Panc1 (cell line): ENCODE measurements at places on chromosomes 2 and 18. TPM values are rescaled to one million over a fixed set of nuclear protein-coding genes. Genes with fewer than 3 reads are reported as not detected.
A peak's percentile ranks its signal among the peaks of the same experiment; 100 is the strongest.

- no peak for DNase-seq
Measured at GRCh38 chr2:195299600-195299999, 357.4 kb upstream of the SLC39A10 start.

DNA sequence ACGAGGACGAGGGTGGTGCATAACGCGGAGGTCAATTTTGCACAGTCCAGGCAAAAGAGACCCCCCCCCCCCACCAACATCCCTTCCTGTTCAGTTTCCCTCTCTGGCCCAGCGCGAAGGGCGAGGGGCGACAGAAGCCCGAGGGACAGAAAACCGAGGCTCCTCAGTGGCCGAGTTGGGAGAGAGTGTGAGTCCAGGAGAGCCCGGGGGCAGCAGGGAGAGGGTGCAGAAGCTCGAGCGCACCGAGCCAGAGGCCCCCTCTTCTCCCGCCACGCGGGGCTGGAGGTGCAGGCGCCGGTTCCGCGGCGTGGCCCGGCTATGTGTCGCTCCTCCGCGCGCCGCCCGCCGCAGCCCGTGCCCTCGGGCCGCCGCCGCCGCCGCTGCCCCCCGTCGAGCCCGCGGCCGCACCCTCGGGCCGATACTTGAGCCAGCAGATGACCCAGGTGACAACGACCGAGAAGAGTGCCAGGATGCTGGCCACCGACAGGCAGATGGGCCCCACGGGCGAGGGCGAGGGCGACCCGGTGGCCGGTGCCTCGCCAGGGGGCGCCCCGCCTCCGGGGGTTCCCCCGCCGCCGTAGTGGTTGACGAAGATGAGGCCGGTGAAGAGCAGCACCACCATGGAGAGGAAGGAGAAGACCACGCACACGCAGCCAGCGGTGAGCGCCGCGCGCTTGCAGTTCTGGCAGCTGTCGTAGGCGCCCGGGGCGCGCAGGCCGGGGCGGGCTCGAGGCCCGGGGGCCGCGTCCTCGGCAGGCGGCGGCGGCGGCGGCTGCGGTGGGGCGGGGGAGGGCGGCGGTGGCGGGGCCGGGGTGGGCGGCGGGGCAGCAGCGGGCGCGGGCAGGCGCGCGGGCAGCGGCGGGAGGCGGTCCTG is 20.2 kb upstream of the PAX3 start:
- DNase-seq = no peak

GRCh38 chr2:227864161-227864756 is 7.2 kb upstream of the DAW1 start:
- no peak for DNase-seq

GRCh38 chr2:68756178-68756577 is 21.6 kb downstream of the ARHGAP25 start:
- DNase-seq = no peak

GRCh38 chr2:127884436-127884835 is 1.3 kb downstream of the AMMECR1L start:
- no peak for DNase-seq

DNA sequence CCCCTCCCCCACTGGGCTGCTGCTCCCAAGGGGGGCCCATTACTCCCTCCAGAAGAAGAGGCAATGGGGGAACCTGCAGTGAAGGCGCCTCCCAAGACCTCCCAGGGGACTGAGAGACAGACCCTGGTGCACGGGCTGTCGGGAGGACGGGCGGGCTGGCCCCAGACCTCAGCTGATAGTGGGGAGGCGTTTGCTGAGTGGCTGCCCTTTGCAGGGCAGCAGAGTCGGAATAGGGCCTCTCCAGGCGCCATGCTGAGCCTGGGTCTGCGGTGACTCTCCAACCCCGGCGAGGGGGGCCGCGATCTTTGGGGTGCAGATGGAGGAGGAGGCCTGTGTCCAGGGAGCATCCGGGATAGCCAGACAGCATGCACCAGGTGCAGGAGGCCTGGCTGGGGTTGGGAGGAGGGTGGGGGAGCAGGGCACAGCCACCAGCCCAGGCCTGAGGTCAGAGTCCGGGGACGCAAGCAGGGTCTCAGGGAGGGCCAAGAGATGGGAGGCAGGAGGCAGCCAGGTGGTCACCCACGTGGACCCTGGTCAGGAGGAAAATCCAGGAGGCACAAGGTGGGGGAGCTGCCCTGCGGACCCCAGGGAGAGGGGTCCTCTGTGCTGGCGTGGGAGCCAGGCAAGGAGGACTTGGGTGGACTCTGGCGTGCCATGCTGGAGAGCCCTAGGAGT is 11.0 kb downstream of the CROCC2 start:
- DNase-seq = no peak

GRCh38 chr2:173590276-173590861 is 235.7 kb downstream of the CDCA7 start:
- DNase-seq = peak; percentile 88

- DNase-seq = no peak
Measured at GRCh38 chr2:235563056-235563910, 69.4 kb downstream of the AGAP1 start.

DNA sequence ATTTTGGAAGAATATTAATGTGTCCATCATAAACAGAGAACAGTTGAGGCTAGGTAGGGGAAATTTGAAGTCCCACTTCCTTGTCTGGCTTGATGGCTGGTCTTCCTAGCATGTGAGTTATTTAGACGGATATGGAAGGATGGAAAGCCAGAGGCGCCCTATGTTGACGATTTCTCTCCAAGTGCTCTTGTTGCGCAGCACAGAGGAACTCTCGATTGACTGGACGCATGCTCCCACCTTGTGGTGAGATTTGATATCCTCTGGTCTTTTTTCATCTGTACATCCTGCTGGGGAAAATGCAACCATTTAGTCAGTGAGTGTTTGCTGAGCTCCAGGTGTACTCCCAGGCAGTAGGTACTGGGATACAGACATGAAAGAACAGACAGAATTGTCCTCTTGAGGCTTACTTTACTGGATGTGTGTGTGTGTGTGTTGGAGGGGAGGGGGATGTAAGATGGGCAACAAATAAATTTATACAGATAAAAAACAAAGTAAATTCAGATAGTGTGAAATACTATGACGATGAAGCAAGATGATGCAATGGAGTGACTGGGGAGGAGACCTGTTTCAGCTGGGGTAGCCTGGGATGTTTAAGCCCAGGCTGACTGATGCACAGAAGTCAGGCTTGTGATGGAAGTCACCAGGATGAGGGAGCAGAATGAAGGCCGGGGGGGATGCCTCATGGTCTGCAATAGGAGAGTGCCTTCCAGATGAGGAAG is 137.2 kb downstream of the TRIM43 start:
- DNase-seq = peak; percentile 80

DNA sequence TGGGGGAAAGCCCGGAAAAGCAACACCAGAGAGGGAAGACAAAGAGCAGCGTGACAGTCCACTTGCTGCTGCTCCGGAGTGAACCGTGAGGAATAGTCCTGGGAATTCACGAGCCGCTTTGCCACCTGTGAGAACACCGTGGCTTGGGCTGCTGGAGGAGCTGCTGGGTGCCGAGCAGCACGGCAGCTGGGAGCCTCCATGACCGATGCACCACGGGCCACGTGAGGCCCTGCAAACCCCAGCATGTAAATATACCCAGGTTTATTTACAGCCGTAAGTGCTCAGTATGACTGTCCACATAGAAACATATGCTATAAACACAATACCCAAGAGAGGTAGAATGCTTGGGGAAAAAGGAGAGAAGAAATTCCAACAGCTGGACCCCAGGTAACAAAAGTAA is 65.1 kb downstream of the SMIM21 start:
- no peak for DNase-seq

GRCh38 chr2:200039724-200040650 is 84.6 kb downstream of the MAIP1 start:
- DNase-seq = no peak

DNA sequence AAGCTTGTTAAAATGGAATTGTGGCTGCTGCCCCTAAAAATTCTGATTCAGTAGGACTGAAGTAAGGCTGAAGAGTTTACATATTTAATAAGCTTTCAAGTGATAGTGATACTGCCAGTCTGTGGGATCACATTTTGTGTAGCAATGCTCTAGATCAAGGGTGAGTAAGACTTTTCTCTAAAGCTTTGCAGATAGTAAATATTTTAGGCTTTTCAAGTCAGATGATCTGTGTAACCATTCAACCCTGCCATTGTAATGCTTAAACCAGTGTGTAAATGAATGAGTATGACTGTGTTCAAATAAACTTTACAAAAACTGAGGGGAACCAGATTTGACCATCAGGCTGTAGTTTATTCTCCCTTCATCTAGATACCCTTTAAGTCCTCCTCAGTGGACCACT is 92.7 kb downstream of the PIK3C3 start:
- DNase-seq = no peak

GRCh38 chr2:51263951-51264350 is 232.0 kb upstream of the NRXN1 start:
- no peak for DNase-seq

DNA sequence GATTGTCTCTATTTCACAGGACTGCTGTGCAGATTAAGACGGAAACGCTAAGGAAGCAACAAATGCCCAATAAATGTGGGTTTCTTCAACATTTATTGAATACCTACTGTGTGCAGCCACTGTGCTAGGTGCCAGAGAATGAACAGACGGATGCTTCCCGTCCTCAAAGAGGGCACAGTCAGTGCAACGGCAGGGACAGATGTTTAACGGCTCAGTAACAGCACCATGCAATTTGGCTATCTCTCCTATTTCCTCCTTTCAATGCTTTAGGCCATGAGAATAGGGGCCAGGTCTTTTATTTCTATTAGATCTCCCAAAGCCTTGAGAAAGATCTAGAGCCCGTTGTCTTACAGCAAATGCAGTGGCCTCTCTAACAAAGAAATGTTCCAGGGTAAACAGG is 7.2 kb downstream of the EDAR start:
- DNase-seq = no peak

DNA sequence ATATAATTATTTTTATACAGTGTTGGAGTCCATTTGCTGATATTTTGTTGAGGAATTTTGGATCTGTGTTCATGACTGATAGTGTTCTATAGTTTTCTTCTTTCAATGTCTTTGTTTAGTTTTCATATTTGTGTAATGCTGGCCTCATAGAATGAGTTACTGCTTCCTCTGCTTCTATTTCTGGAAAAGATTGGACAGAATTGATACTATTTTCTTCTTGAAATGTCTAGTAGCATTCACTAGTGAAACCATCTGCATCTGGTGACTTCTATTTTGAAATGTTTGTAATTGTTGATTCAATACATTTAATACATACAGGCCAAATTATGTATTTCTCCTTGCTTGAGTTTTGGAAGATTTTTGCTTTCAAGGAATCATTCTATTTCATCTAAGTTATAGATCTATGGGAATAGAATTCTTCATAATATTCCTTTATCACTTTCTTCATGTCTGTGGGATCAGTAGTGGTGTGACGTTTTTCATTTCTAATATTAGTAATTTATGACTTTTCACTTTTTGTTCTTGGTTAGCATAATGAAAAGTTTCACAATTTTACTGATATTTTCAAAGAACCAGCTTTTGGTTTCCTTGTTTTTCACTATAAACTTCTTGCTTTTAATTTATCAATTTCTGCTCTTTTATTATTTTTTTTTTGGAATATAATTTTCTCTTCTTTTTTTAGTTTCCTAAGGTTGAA is 509.9 kb upstream of the VRK2 start:
- no peak for DNase-seq

- no peak for DNase-seq
Measured at GRCh38 chr2:84840306-84840705, 40.6 kb downstream of the TRABD2A start.

GRCh38 chr2:165185633-165186032 is 18.2 kb downstream of the SCN3A start:
- no peak for DNase-seq

GRCh38 chr18:12336171-12336613 is 28.2 kb downstream of the TUBB6 start:
- no peak for DNase-seq

GRCh38 chr2:6054161-6054671 is 362.0 kb downstream of the SOX11 start:
- DNase-seq = no peak

GRCh38 chr2:191176801-191177438 is 26.1 kb upstream of the STAT4 start:
- no peak for DNase-seq

DNA sequence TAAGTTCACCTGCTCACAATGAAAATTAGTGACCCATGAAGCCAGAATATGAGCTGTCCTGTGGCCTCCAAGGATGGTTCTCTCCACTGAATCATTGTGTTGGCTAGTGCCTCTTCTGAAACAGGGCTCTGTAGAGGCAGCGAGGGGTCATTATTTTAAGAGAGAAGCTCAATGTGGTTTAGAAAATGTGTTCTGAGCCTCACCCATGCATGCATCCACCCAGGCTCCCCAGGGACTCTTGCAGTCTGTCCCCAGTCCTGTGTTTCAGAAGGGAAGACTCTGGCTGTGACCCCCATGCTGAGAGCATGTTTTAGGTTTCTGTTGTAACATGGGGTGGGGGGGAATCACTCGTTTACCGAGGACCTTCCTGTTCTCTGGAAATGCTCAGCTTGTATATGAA is 135.2 kb downstream of the RNF144A start:
- no peak for DNase-seq

DNA sequence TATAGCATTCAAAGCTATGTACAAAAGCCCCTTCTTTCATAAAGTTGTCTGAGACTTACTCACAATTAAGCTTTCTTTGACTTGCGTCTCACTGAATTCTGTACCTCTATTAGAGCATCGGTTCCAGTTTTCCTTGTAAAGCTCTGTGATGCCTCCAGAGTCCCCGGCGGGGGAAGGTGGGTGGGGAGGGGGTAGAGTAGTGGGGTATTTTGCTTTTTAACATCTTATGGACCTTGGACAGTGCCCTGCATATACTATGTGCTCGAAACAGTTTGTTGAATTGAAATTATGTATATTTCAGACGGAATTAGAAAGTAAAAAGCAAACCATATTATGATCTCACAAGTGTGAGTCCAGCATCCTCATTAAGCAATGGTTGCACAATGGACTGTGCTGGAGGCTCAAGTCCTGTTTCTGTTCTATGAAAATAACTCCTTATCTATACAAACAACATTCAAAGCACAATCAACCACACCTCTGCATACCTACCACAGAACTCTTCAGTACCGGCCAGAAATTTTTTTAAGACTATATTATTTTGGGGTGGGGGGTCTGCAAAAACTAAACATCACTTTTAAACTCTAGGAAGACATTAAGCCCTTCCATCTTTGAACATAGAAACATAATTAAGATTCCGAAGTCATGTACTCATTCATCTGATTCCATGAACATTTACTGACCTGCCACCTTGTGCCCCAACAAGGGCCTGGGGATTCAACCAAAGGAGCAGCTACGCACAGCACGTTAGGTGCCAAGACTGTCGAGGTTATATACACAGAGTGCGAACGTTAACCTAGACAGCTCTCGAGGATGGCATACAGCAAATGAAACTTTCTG is 908 bp downstream of the STAT1 start:
- no peak for DNase-seq

- DNase-seq = no peak
Measured at GRCh38 chr2:112163541-112163981, 25.4 kb downstream of the FBLN7 start.

The RNASEH1 gene
- 43.7 TPM for total RNA-seq

The CCDC121 gene
- 5.9 TPM for total RNA-seq

The ADD2 gene
- total RNA-seq = 0.26 TPM

The LBX2 gene
- 9.6 TPM for total RNA-seq

The LCT gene
- total RNA-seq = not detected

The SKOR2 gene
- not detected for total RNA-seq

The ANKRD30BL gene
- not detected for total RNA-seq

The EVA1A gene
- 0.21 TPM for total RNA-seq

The RBM44 gene
- total RNA-seq = 0.90 TPM

The SLC1A4 gene
- 12.9 TPM for total RNA-seq

The TMBIM1 gene
- 114 TPM for total RNA-seq

The ARPC2 gene
- total RNA-seq = 248 TPM
